Mesothelial cell of epicardium (in vitro differentiated cells): ENCODE measurements at places on chromosomes 16 and 17. TPM values are rescaled to one million over a fixed set of nuclear protein-coding genes. Genes with fewer than 3 reads are reported as not detected.
A peak's percentile ranks its signal among the peaks of the same experiment; 100 is the strongest.

- H3K27ac ChIP-seq = no peak overlapping the region
- no peak overlapping the region for H3K4me3 ChIP-seq
- peaks cover 22% of the 10 kb centered on the region for H3K27me3 ChIP-seq
- no peak for DNase-seq
Observed at GRCh38 chr16:79402356-79402755, 198.2 kb downstream of the MAF start.

DNA sequence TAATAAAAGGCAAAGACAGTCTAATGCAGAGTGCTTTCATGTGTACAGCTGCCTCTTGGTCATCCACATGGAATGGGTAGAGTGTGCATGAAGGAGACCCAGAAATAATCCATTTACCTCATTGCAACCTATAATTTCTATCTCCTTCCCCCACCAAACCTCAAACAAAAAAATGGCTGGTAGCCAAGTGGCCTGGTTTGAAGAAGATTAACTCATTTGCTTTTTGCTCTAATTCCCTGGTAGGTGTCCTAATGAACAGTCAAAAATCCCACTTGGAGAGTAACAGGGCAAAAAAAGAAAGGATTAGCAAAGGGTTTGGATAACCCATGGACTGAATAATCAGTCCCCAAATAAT is 13.0 kb upstream of the LYRM9 start:
- H3K27ac ChIP-seq = no peak overlapping the region
- H3K4me1 ChIP-seq = peaks cover 6% of the 10 kb centered on the region
- peaks cover 17% of the 10 kb centered on the region for H3K27me3 ChIP-seq
- no peaks in the 10 kb centered on the region for H3K36me3 ChIP-seq
- DNase-seq = no peak
- H3K4me3 ChIP-seq = no peak overlapping the region

DNA sequence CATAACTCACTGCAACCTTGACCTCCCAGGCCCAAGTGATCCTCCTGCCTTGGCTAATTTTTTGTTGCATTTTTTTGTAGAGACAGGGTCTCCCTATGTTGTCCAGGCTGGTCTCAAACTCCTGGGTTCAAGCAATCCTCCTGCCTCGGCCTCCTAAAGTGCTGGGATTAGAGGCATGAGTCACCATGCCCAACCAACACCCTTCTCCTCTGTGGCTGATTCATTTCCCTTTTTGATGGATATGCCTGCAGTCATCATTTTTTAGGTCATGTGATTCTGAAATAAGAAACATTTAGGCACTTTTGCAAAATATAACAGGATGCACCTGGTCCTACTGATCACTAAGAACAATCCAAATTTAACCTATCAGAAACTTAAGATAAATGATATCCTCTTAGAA is 44.0 kb upstream of the YPEL2 start:
- no peak for DNase-seq
- H3K27me3 ChIP-seq = no peaks in the 10 kb centered on the region
- peaks cover 10% of the 10 kb centered on the region for H3K4me1 ChIP-seq
- H3K4me3 ChIP-seq = no peak overlapping the region
- no peaks in the 10 kb centered on the region for H3K36me3 ChIP-seq
- H3K27ac ChIP-seq = no peak overlapping the region

DNA sequence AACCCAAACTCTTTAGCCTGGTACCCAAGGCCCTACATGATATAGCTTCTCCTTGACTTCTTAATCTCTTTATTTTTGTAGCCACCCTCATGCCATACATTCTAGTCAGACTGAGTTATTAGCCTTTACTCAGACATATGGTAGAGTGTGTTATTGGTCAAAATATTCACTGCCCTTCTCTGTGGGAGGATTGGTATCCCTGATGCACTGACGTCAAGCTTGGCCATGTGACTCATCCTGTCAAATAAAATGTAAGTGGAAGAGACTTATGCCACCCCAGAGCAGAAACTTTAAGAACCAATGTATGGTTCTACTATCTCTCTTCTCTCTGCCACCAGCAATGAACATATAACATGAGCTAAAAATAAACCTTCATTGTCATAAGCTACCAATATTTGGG is 12.2 kb upstream of the BEAN1 start:
- no peak overlapping the region for H3K27ac ChIP-seq
- H3K4me3 ChIP-seq = no peak overlapping the region
- no peak for DNase-seq
- peaks cover 5% of the 10 kb centered on the region for H3K27me3 ChIP-seq

GRCh38 chr16:80580109-80580832 is 39.5 kb downstream of the DYNLRB2 start:
- H3K4me3 ChIP-seq = no peak overlapping the region
- H3K27me3 ChIP-seq = peaks cover 2% of the 10 kb centered on the region
- no peak for DNase-seq
- no peak overlapping the region for H3K27ac ChIP-seq
- no peaks in the 10 kb centered on the region for H3K4me1 ChIP-seq

- no peaks in the 10 kb centered on the region for H3K36me3 ChIP-seq
- H3K4me1 ChIP-seq = peaks cover 24% of the 10 kb centered on the region
- no peak overlapping the region for H3K27ac ChIP-seq
- H3K27me3 ChIP-seq = no peaks in the 10 kb centered on the region
- H3K4me3 ChIP-seq = no peak overlapping the region
- no peak for DNase-seq
Observed at GRCh38 chr17:50911890-50912289, 45.7 kb upstream of the TOB1 start.

DNA sequence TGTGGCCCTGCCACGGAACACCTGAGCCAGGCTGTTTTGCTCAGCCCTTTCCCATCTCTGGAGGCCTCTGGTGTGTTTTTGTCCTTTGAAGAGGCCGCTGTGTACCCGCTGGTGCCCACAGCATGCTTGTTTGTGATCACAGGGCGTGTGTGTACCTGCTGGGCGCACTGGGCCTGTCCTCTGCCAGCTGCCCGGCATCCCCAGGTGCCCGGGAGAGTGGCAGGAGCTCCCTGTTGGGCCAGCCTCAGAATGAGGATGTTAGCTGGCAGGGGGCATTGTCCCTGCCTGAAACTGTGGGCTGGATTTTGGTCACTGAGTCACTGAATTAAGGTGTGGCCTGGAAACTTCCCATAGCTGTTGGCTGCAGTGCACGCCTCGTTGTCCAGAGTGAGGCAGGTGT is 31.1 kb downstream of the BAIAP2 start:
- no peak overlapping the region for H3K4me3 ChIP-seq
- no peak for DNase-seq
- H3K4me1 ChIP-seq = peaks cover 32% of the 10 kb centered on the region
- H3K27ac ChIP-seq = no peak overlapping the region

DNA sequence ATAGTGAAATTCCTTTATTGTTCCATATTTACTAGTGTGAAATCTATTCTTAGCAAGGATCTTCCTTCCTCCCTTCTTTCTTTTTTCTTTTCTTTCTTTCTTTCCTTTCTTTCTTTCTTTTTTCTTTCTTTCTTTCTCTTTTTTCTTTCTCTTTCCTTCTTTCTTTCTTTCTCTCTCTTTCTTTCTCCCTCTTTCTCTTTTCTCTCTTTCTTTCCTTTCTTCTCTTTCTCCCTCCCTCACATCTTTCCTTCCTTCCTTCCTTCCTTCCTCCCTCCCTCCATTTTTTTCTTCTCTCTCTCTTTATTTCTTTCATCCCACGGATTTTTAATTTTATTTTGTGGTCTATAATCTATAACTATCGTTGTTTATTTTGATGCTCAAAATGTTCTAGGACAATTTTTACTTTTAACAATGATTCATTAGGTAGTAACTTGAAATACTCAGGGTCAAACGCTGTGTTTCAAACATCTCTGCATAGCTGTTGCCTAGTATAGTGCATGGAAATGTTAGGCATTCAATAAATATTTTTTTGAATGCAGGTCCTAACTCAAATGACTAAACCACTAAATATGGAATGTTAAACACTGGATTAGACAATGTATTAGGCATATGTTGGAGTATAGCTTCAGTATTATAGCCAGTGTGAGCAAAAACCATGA is 178.3 kb downstream of the MAP2K6 start:
- H3K27me3 ChIP-seq = no peaks in the 10 kb centered on the region
- no peak overlapping the region for H3K4me3 ChIP-seq
- H3K4me1 ChIP-seq = peaks cover 12% of the 10 kb centered on the region
- no peak for DNase-seq
- no peaks in the 10 kb centered on the region for H3K36me3 ChIP-seq

DNA sequence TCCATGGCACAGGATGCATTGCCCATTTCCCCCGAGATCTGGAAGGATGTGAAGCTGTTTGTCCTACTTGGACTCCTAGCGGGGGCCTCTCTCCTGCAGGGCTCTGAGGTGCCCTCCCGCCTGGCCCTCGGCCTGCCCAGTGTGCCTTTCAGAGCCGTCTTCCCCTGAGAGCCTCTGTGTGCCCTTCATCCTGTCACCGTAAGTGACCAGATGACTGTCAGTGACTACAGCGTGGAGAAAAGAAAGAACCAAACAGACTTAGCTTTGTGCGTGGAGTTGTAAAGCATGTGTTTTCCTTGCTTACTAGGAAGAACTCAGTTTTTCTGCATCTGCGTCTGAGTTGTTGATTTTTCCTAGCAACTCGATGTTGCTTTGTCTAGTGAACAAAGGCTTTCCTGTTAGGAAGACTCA is 56.1 kb downstream of the BANP start:
- no peak overlapping the region for H3K27ac ChIP-seq
- no peak overlapping the region for H3K4me3 ChIP-seq
- DNase-seq = no peak
- peaks cover 36% of the 10 kb centered on the region for H3K36me3 ChIP-seq
- peaks cover 2% of the 10 kb centered on the region for H3K4me1 ChIP-seq

DNA sequence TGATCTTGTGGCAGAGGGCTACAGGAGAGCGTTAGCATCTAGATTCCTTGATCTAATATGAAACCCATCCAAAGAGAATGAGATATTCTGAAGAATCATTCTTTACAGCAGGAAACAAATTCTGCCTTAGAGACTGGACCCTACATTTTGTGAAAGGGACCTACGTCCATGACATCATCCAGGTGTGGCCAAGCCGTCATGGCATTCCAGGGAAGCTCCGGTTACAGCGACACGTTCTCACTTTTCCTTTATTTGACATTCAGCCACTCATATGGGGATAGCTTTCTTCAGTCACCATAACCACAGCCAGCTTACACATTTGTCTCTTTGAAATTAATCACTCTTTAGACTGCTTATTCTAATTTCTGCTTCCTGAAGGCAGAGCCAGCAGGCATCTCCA is 408.1 kb downstream of the XYLT1 start:
- H3K27me3 ChIP-seq = peaks cover 18% of the 10 kb centered on the region
- H3K4me3 ChIP-seq = no peak overlapping the region
- DNase-seq = no peak
- H3K27ac ChIP-seq = no peak overlapping the region

GRCh38 chr17:37327341-37328090 is 48.3 kb upstream of the C17orf78 start:
- H3K27ac ChIP-seq = peak overlapping the region; percentile 57
- H3K36me3 ChIP-seq = peaks cover 22% of the 10 kb centered on the region
- no peak overlapping the region for H3K4me3 ChIP-seq
- peaks cover 22% of the 10 kb centered on the region for H3K4me1 ChIP-seq

DNA sequence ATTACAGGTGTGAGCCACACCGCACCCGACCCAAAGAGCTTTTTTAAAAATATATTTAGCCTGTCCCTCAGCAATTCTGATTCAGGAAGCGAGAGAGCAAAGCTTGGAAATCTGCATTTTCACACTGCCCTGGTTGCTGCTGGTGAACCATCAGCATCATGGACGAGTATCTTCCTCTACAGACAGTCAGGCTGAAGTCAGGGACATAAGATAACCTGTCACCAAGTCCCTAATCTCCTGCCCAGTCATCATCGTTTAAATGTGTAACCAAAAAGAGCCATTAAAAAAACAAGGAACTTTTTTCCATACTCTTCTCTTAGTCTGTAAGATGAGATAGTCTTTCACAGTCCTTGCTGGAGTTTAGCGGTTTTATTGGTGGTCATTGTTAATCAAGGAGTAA is 6.7 kb downstream of the PMM2 start:
- no peak for DNase-seq
- no peak overlapping the region for H3K27ac ChIP-seq
- peaks cover 1% of the 10 kb centered on the region for H3K4me1 ChIP-seq
- no peak overlapping the region for H3K4me3 ChIP-seq
- no peaks in the 10 kb centered on the region for H3K27me3 ChIP-seq

- H3K27ac ChIP-seq = no peak overlapping the region
- H3K4me3 ChIP-seq = no peak overlapping the region
- peaks cover 13% of the 10 kb centered on the region for H3K27me3 ChIP-seq
- H3K36me3 ChIP-seq = no peaks in the 10 kb centered on the region
- no peak for DNase-seq
Observed at GRCh38 chr16:75943705-75944514, 217.6 kb upstream of the CPHXL start.

DNA sequence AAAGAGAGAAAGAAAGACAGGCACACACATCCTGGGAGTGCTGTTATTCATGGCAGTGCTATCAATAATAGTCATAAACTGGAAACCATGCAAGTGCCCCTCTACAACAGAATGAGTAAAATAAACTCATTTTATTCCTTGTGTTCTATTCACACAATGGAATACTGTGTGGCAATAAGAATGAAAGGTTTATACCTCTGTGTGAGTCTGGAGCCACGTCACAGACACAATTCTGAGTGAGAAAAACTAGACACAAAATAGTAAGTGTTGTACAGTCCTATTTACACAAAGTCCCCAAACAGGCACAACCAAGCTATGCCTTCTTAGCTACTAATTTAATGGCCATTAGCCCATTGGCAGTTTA is 429.7 kb downstream of the SLC39A11 start:
- H3K4me1 ChIP-seq = peaks cover 26% of the 10 kb centered on the region
- no peak for DNase-seq
- no peak overlapping the region for H3K27ac ChIP-seq

- peaks cover 24% of the 10 kb centered on the region for H3K4me1 ChIP-seq
- peaks cover 12% of the 10 kb centered on the region for H3K36me3 ChIP-seq
- peak overlapping the region; percentile 16 for H3K27ac ChIP-seq
- no peak overlapping the region for H3K4me3 ChIP-seq
- H3K27me3 ChIP-seq = no peaks in the 10 kb centered on the region
Observed at GRCh38 chr17:35252651-35253050, 9.8 kb downstream of the SLFN5 start.

- H3K4me3 ChIP-seq = no peak overlapping the region
- H3K4me1 ChIP-seq = peaks cover 8% of the 10 kb centered on the region
- H3K27ac ChIP-seq = no peak overlapping the region
- no peaks in the 10 kb centered on the region for H3K27me3 ChIP-seq
- no peaks in the 10 kb centered on the region for H3K36me3 ChIP-seq
- DNase-seq = no peak
Observed at GRCh38 chr16:56872863-56873391, 7.9 kb downstream of the SLC12A3 start.

GRCh38 chr17:57740235-57740528 is 4.9 kb downstream of the CCDC182 start:
- H3K27ac ChIP-seq = no peak overlapping the region
- H3K36me3 ChIP-seq = no peaks in the 10 kb centered on the region
- no peak for DNase-seq
- H3K27me3 ChIP-seq = peaks cover 11% of the 10 kb centered on the region

GRCh38 chr17:27616414-27616813 is 14.6 kb upstream of the LGALS9 start:
- no peak overlapping the region for H3K4me3 ChIP-seq
- DNase-seq = no peak
- no peaks in the 10 kb centered on the region for H3K4me1 ChIP-seq

- no peak for DNase-seq
- no peak overlapping the region for H3K4me3 ChIP-seq
- peak overlapping the region; percentile 87 for H3K27ac ChIP-seq
- peaks cover 23% of the 10 kb centered on the region for H3K4me1 ChIP-seq
Observed at GRCh38 chr16:30567160-30567990, 4.1 kb downstream of the ZNF688 start.

NPIPB6 gene
- 6.6 to 8.7 TPM (median 8.2 TPM) in 3 replicates for total RNA-seq

MLKL gene
- not detected in 3 replicates for total RNA-seq

METTL22 gene
- 57.3 to 65.8 TPM (median 63.3 TPM) in 3 replicates for total RNA-seq

RNF43 gene
- total RNA-seq = 38.7 to 40.3 TPM (median 39.0 TPM) in 3 replicates

TBC1D3D gene
- 0.72 to 1.3 TPM (median 1.0 TPM) in 3 replicates for total RNA-seq

FAM171A2 gene
- 58.0 to 64.7 TPM (median 60.7 TPM) in 3 replicates for total RNA-seq

HCRT gene
- total RNA-seq = not detected in 3 replicates
